Retina (tissue), 1 donor: ENCODE measurements at places on chromosomes 7 and 10.

- DNase-seq, result no peak
These were observed 7.3 kb downstream of the ICA1 start for GRCh38 chr7:8254667-8255066.

- DNase-seq, result peak; percentile 35
These were observed 10.6 kb upstream of the CPVL start for GRCh38 chr7:29156907-29157452.

- no peak for DNase-seq
These were observed 287.8 kb downstream of the GALNT17 start for GRCh38 chr7:71419546-71420337.

DNA sequence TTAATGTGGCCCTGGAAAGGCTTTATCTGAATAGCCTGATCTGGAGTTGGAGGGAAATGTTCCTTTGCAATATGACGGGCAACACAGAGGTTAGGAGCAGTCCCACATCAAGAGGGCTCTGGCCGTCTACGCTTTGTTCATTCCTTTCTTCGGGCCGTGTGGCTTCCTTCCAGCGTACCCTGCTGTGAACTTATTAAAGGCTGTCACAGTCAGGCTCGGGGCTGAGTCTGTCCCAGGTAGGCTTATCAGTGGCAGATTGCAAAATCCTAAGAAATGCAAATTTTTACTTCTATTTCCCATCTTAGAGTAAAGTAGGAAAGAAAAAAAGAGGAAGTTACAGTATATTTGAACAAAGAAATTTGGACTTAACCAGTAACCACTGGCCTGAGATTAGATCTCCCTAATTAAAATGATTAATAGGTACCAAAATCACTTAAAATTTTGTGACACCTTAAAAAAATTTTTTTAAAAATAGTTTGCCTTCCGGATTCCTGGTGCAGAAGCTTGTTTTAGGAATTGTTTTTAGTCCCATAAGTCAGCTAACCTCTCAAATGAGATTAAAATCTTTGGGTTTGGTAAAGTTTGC lies 453.1 kb upstream of the MKI67 start:
- peak; percentile 46 for DNase-seq

- DNase-seq, result no peak
These were observed 91.3 kb downstream of the CD36 start for GRCh38 chr7:80729591-80730320.

GRCh38 chr7:142299237-142299781 lies 41.5 kb upstream of the PRSS58 start:
- peak; percentile 27 for DNase-seq

- no peak for DNase-seq
These were observed 31.6 kb downstream of the IL15RA start for GRCh38 chr10:5945561-5946418.

DNA sequence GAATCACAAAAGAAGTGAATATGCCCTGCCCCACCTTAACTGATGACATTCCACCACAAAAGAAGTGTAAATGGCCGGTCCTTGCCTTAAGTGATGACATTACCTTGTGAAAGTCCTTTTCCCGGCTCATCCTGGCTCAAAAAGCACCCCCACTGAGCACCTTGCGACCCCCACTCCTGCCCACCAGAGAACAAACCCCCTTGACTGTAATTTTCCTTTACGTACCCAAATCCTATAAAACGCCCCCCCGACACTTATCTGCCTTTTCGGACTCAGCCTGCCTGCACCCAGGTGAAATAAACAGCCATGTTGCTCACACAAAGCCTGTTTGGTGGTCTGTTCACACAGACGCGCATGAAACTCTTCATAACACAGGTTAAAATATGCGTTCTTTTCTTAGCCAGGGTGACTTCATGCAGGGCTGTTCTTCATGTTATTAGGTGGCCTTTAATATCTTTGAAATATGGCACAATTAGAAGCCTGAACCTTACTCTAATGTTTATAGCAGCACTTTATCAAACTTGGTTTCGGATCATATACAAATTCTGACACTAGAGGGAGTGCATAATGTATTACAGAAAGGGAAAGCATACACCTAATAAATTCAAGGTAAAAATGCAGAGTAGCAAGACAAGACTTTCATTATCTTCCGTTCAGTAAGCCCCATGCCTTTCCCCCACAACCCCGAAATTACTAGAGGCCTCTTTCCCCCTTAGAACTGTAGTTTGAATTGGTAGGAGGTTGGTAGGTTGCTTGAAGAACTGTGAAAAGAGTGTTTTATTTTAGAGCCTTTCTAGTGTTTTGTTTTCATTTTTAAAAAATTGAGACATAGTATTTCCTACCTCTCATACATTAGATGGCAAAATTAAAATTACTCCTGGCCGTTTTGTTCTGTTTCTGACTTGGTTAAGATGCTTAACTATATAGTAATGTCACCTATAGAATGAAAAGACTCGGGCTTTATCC lies 117.9 kb downstream of the NPY start:
- DNase-seq, result no peak

- DNase-seq, result no peak
These were observed 65.8 kb downstream of the RHOBTB1 start for GRCh38 chr10:60878224-60878623.

DNA sequence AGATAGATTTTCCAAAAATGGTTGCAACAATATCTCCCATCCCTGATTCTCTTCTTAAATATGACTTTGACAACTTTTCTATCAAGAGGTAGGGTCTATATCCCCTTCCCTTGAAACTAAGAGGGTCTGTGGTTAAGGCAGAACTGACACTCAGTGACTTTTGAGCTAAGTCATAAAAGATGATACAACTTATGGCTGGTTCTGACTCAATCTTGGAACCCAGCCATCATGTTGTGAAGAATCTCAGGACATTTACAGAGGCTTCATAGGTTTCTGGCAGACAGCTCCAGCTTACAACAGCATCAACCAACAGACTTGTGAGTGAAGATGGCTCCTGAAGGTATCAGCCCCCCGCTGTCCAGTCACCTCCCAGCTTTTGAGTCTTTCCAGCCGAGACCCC lies 203.5 kb downstream of the RNLS start:
- DNase-seq, result no peak

DNA sequence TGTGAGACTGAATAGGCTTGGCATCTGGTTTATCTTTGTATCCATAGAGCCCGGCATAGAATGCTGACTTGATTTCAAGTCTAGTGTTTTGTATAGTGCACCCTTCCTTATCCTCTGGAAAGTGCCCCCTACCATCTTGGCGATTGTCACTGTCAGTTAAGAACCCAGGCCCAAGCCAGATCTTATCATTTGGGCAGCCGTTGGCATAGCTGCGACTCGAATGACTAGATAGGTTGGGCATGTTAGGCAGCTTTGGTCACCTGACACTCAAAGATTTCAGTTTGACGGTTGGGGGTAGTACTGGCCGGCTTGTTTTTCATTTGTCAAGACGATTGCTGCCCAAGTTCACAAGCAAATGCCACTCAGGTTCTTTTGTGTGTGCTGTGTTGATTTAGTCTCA lies 6.6 kb downstream of the NIPSNAP2 start:
- no peak for DNase-seq

GRCh38 chr7:137142376-137142775 lies 201.2 kb downstream of the PTN start:
- no peak for DNase-seq

GRCh38 chr10:4372601-4373000 lies 453.4 kb upstream of the AKR1E2 start:
- DNase-seq, result no peak

- DNase-seq, result no peak
These were observed 49.9 kb upstream of the UCN3 start for GRCh38 chr10:5314840-5315239.

GRCh38 chr10:46232084-46232483 lies 54.7 kb upstream of the ANTXRL start:
- no peak for DNase-seq

DNA sequence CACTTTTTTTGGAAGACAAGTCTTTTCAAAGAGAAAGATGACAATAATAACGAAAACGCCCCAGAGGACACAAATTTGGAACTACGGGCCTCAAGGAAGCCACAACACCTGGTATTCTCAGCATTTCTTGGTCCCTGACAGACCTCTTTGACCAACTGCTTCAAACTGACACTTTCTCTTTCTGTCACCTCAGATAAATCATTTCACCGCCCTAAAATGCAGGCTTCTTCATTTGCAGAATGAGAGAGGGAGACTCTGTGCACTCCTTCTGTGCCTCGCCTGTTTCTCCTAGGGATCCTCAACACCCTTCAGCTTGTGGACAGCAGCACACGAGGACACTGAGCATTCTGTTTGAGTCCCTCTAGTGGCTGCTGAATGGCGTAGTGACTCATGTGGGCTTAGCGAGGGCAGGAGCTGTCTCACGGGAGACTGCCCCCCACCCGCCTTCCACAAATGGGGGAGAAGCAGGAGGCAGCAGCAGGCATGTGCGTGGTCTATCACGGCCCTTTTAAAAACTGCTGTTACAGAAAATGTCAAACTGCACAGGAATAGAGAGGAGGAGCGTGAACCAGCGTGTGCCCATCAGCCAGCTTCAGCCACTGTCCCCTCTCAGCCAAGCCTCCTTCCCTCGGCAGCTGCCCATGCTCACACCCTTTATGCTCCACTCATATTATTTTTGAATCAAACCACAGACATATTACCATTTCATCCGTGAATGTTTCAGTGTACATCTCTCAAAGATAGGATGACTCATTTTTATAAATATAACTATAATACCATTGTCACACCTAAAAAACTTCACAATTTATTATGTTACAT lies 41.4 kb downstream of the GSDME start:
- DNase-seq, result peak; percentile 38

DNA sequence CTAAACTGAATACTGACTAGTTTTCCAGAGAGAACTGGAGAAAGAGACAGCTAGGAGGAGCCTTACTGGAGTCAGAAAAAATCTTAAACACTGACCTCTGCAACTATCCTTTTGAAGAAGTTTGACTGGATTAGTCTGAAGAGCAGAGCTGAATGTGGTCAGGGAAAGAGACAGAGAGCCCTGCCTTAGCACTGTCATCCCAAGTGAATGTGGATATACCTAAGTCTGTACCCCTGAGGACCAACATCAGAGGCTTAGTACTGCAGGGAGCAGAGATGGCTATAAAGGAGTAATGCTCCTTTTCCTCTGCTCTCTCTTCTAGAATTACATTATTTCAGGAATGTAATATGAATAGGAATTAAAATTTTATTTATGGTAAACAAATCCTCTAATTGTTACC lies 69.8 kb upstream of the TMEM140 start:
- no peak for DNase-seq

DNA sequence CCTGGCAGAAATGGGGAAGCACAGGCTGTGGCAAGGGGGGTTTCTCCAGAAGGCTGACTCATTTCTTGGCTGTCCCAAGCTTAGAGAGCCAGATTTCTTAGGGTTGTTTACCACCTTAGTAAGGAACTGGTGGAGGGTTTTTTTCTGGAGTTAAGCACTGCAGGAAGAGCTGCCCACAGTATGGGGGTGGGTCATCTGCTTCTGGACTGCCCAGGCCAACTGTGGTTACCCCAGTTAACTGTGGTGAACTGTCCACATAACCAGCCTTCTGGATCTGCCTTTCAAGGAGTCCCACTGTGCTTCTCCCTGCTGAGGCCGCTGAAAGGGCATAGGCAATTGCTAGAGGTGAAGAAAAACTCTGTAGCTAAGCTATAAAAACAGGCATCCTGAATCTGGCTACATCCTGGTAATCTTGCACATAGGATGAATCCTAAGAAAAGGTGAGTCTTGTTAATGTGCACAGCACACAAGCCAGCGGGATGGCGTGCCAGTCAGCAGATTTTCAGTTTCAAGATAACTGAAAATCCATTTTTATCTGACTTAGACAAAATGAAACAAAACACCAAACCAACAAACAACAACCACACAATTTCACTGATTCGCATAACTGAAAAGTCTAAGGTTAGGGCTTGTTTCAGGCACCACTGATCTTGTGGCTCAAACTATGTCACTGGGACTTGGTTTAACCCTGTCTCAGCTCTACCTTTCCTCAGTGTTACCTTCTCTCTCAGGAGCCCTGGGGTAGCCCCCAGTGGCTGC lies 21.6 kb upstream of the TSPAN33 start:
- DNase-seq, result no peak
